ENCODE measurements at places on chromosomes 16 and 17. TPM values are rescaled to one million over a fixed set of nuclear protein-coding genes. Genes with fewer than 3 reads are reported as not detected.

DNA sequence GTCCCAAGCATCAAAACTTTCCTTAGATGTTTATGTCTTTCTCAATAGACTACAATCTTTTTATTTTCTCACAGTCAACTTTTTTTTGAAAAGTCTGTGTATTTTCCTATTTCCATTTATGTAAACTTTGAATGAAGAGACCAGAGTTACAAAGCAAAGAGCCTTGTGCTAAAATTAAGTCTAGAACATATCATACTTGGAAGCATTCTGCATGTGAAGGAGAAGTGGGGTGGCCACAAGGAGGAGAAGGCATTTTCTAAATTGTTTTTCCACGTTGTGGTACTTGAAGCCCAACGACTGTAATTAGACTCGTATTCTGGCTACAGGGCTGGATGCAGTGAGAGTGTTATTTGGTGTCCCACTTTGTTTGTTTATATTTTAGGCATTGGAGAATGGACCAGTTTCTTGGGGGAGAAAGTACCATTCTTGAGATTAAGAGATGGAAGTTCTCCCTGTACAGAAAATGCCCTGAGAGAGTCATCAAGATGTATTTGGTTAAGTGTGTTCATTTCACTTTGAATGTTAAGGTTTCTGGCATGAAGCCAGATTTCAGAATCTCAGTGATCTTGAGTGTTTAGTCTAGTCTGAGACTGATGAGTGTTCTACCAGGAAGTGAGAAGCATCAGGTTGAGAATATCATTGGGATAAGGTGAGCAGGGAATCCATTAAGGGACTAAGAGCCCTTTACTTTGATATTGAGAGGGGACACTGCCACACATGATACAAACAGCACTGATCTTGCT, 71.6 kb downstream of the MAP2K6 start:
- DNase-seq, result no peak

OTOP2 gene
- 0.03 TPM for polyA plus RNA-seq

CLEC10A gene
- 1.9 TPM for polyA plus RNA-seq

SLFN14 gene
- 0.27 TPM for polyA plus RNA-seq
